Stimulated activated CD4-positive, alpha-beta T cell treated with anti-CD3 and anti-CD28 coated beads, Interleukin-2, amount 100 ng/mL, for 24 hours (primary cell): ENCODE measurements at places on chromosomes 1 and 21.

DNA sequence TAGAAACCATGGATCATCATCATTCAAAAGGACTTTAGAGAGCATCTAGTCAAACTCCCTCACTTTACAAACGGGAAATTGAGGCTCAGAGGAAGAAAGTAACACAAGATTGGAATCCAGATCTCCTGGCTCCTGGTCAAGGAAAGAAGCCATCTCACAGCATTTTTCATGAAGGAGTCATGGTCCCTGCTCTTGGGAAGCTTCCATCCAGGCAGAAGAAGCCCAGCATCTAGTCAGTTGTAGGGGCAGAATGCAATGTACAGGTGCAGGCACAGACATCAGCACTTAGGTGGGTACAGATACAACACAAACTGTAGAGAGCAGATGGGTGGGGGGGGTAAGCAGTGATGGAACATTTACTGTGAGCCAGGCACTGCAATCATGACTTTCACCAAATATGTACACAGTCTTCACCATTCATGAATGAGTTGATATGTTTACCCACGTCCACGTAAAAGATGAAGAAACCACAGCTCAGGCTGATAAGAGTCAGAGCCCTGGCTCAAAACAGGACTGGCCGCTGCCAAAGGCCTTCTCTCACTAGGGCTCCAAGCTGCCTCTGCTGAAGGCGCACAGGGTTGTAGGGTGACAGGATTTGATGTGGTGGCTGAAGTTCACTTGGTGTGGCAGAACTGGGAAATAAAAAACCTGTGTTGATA is 44.0 kb downstream of the OPTC start:
- no peak for DNase-seq

DNA sequence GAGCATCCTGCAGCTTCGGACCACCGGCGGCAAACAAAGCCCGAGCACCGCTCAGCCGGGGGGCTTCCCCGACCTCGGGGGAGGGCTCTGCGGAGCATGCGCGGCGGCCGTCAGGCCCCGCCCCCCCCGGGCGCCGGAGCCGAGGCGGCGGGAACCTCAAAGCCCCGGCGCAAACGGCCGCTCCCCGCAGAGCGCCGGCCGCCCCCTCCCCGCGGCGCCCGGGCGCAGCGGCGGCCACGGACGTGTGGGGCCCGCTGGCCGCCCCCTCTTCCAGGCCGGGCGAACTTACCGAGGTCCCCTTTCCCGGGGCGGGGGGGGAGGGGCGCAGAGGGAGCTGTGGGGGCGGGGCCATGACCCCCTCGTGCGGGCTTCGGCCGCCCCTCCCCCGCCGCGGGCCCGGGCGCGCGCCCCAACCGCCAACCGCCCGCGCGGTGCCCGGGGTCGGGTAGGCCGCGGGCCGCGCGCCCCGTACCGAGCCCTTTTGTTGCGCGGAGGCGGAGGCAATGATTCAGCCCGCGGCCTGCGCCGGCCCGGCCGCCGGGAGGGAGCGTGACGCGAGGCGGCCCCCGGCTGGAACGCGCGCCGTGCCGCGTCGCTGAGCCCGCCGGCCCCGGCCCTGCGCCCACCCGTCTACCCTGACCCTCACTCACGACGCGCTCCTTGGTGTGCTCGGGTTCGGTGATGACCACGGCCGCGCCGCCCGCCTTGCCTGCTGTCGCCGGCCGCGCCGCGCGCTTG is 1.7 kb downstream of the RCC2 start:
- DNase-seq: peak; percentile 70

DNA sequence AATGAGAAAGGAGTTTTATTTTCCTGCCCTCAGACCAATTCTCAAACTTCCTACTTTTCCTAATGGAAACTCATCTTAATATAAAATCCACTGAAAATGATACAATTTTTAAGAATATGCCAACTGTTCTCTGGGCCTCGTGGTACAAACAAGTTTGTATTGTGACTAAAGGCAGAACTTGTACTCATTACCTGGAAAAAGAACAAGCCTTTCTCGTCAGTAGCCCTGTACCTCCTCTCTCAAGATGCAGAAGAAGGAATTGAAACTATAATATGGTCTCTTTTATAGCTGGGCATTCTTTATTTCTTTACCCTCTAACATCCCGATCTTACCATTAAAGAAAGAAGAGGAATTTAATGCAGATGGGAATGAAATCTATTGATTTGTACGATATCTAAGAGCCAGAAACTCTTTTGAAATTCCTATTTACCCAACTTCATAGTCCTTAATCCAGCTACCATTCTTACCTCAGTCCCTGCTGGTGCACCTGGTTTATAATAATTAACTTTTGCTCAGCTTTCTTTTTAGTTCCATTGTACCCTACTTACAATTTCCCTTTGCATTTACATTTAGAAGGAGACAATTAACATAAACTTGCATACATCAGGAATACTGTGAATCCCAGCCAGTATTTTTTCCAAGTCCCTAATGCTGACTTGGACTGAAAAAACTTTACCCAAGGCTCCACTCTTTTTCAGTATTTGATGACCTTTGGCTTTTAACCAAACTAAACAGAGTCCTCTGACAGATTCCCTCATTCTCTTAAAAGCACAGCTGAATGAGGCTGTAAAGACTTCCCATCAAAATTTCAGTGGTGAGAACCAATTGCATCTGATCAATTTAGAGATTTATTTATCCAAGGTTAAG is 1162.4 kb downstream of the BRINP3 start:
- no peak for DNase-seq

- DNase-seq: no peak
Measured at GRCh38 chr1:160996178-160996577, 24.8 kb downstream of the F11R start.

- DNase-seq: no peak
Measured at GRCh38 chr1:229364207-229365065, 21.6 kb upstream of the CCSAP start.

DNA sequence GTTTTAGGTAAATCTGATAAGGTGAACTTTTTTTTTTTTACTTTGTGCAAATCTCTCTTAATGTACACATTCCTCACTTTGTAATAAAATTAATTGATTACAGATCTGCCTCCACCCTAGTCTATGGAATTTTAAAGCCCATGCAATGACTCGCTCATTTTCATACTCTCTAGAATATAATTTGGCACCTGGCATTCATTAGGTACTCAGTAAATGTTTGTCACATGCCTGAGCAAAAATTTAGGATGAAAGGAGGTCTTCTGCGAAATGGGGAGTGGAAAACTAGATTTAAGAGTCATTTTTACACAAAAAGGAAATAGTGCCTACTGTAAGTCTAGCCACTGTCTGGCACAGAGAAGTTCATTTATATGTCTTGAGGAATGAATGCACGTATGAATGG is 350.1 kb downstream of the DPYD start:
- no peak for DNase-seq

DNA sequence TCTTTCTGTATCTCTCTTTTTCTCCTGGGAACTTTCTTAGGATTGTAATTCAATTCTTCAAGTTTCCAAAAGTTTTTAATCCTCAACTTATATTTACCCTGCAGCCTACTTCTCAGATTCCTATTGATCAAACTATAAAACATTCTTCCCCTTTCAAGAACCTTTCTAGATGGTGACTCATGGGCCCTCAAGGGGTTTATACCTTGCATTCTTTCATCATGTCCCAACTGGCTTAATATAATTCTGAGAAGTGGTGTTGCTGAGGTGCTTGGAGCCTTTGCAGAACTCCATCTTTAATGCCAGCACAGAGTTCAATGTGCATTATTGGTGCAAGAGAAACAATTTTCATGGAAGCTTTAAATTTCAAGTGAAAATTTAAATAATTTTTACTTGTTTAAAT is 273.4 kb downstream of the VAV3 start:
- DNase-seq: no peak

- no peak for DNase-seq
Measured at GRCh38 chr1:230930986-230931385, 47.7 kb downstream of the TTC13 start.

DNA sequence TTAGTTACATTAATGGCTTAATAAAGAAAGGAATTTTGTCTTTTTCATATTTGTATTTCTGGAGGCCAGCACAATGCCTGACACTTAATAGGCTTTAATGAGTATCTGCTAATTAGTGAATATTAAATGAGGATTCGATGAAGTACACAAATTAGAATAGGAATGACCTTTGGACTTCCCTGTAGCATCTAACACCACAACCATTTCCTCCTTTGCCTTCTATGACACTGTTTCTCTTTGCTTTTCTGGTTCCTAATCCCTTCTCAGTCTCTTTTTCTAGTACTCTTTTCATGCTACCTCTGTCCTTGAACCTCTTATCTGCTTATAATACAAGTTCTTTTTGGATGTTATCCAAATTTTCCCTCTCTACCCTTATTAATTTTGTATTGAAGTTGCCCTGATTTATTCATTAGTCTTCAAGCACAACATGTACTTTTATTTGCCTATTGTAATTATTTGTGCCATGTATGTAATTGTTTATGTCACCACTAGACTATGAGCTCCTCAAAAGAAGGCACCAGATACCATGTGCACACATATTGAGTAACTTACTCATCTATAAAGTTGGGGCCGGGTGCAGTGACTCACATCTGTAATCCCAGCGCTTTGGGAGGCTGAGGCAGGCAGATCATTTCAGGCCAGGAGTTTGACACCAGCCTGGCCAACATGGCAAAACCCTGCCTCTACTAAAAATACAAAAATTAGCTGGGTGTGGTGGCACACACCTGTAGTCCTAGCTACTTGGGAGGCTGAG is 23.8 kb downstream of the RPS27 start:
- DNase-seq: no peak

DNA sequence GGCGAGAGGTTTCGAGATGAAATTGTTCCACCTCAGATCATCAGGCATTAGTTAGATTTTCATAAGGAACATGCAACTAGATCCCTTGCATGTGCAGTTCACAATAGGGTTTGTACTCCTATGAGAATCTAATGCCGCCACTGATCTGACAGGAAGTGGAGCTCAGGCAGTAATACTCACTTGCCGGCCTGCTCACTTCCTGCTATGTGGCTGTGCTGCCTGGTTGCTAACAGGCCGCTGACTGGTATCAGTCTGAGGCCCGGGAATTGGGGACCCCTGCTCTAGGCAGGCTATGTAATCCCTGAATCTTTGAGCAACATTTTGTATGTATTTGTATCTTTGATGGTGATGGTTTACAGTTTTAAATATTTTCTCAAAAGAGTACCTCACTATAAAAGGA is 32.5 kb downstream of the XKR8 start:
- DNase-seq: peak; percentile 42

DNA sequence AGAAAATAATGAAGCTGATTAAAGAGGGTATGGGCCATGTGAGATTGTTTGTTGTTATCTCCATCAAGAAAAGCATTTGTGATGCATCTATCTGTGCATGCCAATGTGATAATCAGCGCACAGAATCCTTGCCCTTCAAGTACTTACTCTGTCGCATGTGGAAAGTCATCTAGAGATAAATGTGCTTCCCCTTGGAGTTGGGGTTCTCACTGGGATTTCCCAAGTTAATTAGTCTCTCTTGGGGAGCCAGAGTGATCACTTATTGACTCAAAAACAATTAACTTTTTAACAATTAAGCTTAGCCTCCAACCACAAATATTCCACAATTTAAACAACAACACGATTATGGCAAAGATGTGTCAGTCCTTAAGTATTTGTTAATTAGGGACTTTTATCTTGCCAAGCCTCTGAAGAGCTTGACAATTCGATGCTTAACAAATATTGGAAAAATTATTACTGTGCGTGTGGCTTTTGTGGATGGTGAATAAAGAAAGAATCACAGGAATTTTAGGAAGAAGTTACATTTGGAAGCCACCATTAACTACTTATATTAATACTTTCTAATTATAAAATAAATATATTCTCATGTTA is 17.5 kb downstream of the RHOU start:
- DNase-seq: no peak

GRCh38 chr1:94142022-94142421 is 21.1 kb upstream of the ABCA4 start:
- DNase-seq: no peak

DNA sequence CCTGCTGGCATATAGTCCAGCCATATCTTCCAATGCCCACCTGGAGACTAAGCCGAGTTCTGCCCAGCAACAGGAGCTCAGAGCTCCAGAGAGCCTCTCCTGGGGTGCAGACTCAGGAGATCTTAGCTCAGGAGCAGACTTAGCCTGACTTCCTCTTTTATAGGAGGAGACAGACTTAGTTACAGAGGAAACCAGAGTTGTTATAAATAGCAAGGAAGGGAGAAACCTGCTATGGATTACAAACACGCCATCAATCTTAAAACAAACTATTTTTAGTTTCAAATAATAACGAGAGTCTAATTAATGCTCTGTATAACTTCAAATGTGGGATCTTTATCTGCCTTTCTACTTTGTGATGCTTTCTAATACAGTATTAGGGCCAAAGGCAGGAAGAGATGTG is 3.3 kb upstream of the KIF21B start:
- no peak for DNase-seq
